Suppressor macrophage treated with lipopolysaccharide for 1 hour (primary cell): ENCODE measurements at places on chromosomes 1 and 21.

DNA sequence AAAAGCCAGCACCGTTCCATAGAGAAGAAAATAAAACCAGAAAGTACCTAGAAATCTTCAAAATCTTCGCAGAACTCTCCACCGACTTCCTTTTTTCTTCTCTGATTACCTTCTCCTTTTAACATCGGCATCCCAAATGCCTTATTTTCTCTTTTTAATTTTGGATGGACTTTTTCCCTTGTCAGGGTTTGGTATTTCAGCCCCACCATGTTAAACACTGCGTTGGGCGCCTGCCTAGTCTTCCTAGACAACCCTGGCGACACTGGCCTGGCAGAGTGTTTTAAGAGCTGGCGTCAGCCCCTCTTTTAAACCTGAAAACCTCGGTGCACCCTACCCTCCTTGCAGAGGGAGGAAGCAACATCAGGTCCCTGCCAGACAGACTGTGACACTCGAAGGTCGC, 66.0 kb upstream of the EFHD2 start:
- no peak for DNase-seq

- DNase-seq: no peak
These were observed 29.6 kb upstream of the PHGDH start for GRCh38 chr1:119682141-119682540.

- no peak for DNase-seq
These were observed 30.1 kb downstream of the STPG1 start for GRCh38 chr1:24383381-24383940.

GRCh38 chr21:10272216-10272615, 249.2 kb upstream of the TPTE start:
- no peak for DNase-seq

- DNase-seq: no peak
These were observed 87.9 kb downstream of the SUSD4 start for GRCh38 chr1:223276029-223276428.

DNA sequence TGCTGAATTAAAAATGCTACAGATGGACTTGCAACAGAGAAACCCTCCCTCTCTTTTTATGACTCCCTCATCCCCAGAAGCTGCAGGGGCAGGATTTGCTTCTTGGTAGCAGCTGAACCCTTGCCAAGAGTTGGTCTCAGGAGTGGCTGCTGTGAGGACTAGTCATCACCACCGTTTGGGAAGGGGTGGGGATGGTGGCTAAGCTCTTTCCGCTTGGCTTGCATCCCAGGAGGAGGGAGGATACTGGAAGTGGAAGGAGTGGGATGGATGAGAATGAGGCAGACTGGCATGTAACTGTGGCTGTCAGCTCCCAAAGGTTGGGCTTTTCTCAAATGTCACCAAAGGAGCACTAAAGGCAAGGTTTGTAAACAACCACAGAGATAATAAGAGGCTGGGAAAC, 50.8 kb upstream of the COL24A1 start:
- no peak for DNase-seq

GRCh38 chr1:176950736-176951324, 213.7 kb downstream of the ASTN1 start:
- DNase-seq: no peak

DNA sequence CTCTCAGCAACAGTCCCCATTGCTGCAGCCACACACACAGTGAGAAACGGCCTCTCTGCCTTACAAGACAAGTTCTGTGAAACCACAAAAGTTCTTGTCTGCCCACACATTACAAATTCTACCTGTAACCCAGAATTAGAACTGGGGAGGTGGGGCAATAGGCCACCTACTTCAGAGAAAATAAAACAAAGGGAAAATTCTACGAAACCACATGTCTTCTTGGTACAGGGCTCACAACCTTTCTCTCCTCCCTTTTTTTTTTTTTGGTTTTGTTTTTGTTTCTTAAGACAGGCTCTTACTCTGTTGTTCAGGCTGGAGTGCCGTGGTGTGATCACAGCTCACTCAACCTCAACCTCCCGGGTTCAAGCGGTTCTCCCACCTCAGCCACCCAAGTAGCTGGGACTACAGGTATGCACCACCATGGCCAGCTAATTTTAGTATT, 30.2 kb downstream of the LPAR3 start:
- no peak for DNase-seq

DNA sequence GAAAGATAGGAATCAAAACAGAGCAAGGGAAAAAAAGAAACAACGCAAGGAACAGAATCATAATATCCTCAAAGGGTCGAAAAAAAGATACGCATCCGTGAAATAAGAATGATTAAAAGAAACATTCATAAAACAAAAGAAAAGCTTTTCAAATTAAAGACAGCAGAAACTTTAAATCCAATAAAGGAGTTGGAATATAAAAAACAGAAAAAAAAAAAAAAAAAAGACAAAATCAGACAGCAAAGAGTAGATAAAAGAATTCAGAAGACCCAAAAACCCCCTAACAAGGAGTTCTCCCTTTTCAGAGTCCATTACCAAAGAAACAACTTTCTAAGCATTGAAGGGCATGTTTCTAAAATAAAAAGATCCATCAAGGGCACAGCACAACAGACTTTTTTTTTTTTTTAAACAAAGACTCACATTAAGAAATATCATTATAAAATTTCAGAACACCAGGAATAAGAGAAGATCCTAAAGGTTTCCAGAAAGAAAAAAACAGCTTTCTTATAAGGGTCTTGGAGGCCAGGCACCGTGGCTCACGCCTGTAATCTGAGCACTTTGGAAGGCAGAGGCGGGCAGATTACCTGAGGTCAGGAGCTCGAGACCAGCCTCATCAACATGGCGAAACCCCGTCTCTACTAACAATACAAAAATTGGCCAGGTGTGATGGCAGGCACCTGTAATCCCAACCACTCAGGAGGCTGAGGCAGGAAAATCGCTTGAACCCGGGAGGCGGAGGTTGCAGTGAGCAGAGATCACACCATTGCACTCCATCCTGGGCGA, 44.7 kb downstream of the ENAH start:
- DNase-seq: no peak

DNA sequence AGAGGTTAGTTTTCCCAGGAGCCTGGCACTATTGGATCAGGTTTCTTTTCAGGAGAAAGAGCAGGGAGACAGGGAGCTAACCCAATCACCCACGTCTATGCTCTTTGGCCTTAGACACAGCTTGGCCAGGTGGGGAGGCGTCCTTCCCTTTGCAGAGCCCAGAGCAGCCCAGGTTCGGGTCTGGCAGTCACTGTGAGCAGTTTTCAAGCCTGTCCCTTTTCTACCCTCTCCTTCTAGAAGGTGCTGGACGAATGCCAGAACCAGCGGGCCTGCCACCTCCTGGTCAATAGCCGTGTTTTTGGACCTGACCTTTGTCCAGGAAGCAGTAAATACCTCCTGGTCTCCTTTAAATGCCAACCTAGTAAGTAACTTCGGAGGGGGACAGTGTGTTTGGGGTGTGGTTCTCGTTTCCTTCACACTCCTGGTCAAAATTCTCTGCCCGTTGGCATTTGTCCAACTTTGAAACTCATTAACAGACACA, 44.9 kb downstream of the EVA1C start:
- no peak for DNase-seq

GRCh38 chr1:210446479-210446878, 117.8 kb downstream of the HHAT start:
- DNase-seq: peak; percentile 28

DNA sequence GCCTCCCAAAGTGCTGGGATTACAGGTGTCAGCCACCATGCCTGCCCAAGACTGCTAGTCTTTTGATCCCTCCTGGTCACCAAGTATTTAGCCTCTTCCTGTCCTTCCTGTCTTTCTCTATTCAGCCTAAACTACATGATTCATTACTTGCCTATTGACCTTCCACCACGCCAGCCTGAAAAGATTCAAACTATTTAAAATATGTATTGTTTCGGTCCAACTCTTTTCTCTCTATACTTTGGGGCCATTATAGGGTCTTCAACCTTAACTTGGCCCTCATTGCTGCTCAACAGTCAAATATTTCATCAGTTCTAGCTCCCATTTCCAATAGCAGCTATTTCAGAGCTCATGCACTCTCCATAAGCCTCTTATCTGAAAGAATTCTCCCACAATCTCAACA, 153.0 kb downstream of the TNFSF18 start:
- DNase-seq: no peak
